CD4-positive, alpha-beta T cell treated with Interleukin-21 for 1 hour (primary cell): ENCODE measurements at places on chromosomes 13 and 19.

DNA sequence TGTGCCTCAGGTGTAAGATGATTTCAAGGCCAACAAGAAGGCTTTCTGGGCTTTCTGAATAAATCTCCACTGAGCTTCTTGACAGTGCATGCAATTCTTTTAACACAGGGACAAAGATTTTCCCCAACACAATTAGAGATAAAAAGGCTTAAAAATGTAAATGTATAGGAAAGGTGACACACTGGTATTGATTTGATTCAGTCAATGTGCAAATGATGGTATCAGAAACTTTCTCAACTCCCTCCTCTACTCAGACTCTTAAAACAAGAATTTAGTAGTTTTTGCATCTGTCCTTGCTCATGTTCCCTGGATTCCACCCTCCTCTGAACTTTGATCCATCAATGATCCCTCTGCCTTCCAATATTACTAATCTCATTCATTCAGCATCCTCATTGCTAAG lies 111.6 kb upstream of the FNDC3A start:
- no peak for DNase-seq

DNA sequence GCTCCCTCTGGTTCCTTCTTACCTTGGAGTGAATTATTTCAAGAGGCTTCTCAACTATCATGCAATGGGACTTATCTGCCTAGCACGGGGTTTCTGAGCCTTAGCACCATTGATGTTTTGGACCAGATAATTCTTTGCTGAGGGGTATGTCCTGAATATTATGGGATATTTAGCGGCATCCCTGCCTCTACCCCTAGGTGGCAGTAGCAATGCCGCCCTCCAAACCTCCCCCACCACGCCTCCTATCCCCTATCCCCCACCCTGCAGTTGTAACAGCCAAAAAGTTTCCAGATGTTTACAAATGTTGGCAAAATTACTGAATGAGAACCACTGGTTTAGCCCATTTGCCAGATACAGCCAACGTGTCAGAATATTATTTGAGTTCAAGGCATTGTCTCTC lies 125.5 kb downstream of the POSTN start:
- no peak for DNase-seq

- no peak for DNase-seq
Measured at GRCh38 chr13:25064396-25064795, 31.5 kb upstream of the PABPC3 start.

DNA sequence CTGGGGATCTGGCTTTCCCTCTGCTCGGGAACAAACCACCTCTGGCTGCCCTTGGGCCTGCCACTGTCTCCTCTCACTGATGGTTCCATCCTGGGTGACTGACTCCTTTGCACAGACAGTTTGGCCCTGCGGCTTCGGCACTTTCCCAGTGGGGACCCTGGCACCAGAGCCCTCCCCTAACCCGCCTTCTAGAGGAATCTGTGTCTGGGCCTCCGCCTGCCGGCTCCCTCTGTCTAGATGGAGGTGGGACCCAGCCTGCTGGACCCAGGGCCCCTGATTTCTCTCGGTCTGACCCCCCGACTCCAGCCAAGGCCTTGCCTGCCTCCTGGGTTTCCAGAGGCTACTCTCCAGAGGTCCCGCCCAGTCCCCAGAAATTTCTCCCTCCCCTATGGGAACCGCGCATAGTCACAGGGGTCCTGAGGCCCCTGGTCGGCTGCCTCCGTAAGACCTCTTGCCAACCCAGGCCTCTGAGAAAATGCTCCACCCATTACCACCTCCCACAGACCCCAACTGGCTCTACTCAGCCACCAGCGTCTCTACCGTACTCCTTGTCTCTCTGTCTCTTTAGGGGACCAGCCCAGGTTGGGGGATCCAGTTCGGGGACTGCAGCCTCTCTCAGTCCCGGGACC lies 2.7 kb downstream of the CCDC106 start:
- no peak for DNase-seq

GRCh38 chr13:77492982-77493381 lies 42.5 kb upstream of the SCEL start:
- DNase-seq = no peak

DNA sequence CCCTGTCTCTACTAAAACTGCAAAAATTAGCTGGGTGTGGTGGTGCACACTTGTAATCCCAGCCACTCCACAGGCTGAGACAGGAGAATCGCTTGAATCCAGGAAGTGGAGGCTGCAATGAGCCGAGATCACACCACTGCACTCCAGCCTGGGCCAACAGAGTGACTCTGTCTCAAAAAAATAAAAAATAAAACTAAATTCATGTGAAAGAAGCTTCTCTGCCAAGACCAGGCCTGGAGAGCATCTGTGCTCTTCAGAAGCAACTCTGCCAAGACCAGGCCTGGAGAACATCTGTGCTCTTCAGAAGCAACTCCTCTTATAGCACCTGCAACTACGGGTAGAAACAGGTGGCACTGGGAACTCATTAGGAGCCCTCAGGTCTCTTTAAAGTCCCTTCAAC lies 37.7 kb downstream of the CRYL1 start:
- DNase-seq = no peak

DNA sequence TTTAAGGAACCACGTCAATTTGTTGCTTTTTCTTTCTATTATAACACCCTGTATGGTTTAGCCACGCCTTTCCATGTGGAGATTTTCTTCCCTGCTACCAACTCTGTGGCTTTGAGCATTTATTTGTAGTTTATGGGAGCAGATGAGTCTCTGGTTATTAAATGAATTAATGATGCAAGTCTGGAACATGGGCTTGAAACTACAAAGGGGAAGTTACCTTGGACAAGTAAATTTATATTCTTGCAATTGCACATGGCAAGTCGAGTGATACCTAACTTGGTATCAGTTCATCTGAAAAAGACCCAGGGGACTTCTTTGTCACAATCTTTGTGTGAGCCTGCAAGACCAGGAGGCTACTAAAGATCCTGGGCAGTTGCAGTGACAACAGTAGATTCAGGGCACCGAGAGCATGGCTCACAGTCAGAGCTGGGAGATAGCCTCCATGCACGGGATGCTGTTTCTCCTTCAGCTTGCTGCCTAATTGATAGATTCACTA lies 24.4 kb downstream of the B3GLCT start:
- DNase-seq = no peak

- no peak for DNase-seq
Measured at GRCh38 chr19:15589760-15590451, 25.1 kb upstream of the CYP4F8 start.

DNA sequence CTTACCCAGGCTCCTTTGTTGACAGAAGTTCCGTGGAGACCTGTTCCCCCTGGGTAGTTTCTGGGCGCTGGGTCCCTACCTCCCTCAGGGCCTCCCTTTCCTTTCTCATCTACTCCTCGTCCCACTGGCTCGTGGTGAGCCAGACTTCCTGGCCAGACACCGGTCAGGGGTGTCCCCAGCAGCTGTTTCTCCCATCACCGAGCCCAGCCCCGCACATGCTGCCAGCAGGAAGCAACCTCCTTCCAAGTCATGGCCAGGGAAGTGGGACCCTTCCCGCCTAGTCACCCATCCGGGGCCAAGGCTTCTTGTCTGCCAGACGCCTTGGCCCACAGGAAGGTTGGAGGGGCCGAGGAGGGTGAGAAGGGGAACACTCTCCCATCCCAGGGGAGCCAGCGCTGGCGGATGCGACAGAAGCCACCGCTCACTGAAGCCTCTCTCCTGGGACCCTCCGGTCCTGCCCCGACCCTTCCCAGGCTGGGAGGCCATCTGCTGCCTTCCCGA lies 5.7 kb downstream of the PAK4 start:
- DNase-seq = no peak

- DNase-seq = no peak
Measured at GRCh38 chr13:107138486-107138885, 570.5 kb upstream of the ARGLU1 start.

- DNase-seq = no peak
Measured at GRCh38 chr13:64305246-64305645, 2889.6 kb upstream of the PCDH20 start.

- DNase-seq = no peak
Measured at GRCh38 chr13:47480951-47481350, 520.1 kb downstream of the SUCLA2 start.

GRCh38 chr19:28990522-28990921 lies 222.4 kb downstream of the UQCRFS1 start:
- no peak for DNase-seq

GRCh38 chr19:5578097-5578846 lies 10.5 kb upstream of the TINCR start:
- DNase-seq = peak; percentile 57

- no peak for DNase-seq
Measured at GRCh38 chr13:95007322-95007721, 293.9 kb downstream of the ABCC4 start.

DNA sequence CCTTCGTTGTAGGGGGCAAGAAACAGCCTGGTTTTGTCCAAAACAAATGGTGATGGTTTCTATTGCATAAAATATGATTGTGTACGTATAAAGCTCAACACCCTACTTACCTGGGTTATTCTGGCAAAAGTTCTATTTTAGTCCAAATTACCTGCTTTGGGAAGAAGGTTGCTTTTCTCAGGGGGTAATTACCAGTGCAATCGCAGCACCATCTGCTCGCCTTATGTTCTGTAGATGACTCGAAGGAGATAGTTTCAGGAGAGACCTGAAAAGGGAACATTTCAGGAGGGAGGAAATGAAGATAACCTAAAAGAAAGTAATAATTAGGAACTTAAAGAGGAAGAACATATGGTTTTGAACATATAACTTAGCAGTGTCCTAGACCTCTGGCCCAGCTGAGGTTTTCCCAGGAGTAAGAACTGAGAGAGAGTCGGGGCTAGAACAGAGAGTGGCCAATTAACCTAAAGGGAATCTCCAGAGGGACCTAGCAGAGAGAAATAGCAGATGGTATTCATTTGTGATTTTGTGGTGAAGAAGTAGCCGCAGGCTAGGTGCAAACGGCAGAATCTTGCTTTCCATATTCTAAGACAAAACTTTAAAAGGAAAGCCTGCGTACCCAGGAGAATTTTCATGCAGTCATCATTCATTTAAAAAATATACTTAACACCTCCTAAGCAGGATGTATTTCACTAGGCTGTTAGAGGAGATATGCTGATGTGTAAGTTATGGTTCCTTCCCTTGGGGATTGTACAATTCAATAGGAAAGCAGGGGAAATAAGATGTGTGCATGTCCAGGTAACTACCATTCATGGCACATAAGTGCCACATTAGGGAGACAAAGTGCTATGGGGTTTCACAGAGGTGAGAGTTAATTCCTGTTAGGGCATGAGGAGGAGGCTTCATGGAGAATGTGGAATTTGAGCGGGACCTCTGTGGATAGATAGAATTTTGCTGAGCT lies 113.0 kb upstream of the SLC10A2 start:
- DNase-seq = no peak

DNA sequence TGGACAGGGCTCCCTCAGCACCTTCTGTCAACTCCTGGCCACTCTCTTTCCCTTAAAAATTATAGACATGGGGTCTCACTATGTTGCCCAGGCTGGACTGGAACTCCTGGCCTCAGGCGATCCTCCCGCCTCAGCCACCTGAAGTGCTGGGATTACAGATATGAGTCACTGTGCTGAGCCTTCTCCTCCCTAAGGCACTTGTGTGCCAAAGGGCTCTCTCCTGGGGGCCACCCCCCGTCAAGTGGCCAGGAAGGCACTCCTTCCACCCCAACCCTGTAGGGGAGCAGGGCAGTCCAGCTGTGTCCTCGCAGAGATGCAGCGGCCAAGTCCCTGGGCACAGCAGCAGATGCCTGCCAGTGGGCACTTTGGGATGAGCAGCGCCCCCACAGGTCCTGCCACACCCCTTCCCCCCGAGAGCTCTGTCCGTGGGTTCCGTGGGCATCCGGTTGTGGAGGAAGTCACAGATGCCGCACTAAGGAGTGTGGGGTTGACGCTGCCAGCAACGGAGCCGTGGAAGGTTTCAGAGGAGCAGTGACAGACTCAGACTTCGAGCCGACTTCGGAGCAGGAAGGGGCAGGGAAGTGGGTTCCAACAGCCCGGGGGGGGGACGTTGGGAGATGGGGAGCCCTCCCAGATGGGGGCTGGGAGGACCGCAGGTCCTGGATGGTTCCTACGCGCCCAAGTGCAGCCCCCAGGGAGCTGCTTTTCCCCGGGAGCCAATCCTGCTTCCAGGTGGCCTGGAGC lies 3.3 kb upstream of the UQCR11 start:
- peak; percentile 50 for DNase-seq

GRCh38 chr19:12767666-12768065 lies 7.7 kb downstream of the HOOK2 start:
- DNase-seq = no peak

DNA sequence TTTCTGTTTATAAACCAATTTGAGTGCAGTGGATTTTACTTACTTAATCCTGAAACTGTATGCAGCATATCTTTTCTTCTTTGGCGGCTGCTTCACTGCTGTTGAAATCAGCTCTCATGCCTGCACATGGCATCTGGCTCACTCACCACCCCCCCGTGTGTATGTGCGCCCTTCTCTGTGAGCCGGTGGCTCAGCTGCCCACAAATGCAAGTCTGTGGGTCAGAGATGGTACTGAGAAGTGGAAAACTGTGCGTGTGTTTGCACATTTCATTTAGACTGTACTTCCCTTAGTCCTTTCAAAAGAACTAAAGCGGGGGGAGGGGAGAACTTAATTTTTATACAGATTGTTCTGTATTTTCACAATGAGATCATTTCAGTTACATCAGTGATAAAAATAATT lies 307.6 kb downstream of the SHISA2 start:
- no peak for DNase-seq
